Lung (tissue), 17 donors: ENCODE measurements at places on chromosomes 13 and 19.
A peak's percentile ranks its signal among the peaks of the same experiment; 100 is the strongest.

- no peak for DNase-seq
Observed at GRCh38 chr13:72521940-72522661, 205.3 kb downstream of the MZT1 start.

GRCh38 chr13:71607575-71607974 is 259.4 kb downstream of the DACH1 start:
- no peak for DNase-seq

- DNase-seq = no peak
Observed at GRCh38 chr13:19148561-19148960, 33.1 kb downstream of the TUBA3C start.

- DNase-seq = no peak
Observed at GRCh38 chr19:40155749-40156265, 35.4 kb upstream of the MAP3K10 start.

GRCh38 chr19:19482809-19483596 is 32.3 kb downstream of the TSSK6 start:
- peak; percentile 83 for DNase-seq

DNA sequence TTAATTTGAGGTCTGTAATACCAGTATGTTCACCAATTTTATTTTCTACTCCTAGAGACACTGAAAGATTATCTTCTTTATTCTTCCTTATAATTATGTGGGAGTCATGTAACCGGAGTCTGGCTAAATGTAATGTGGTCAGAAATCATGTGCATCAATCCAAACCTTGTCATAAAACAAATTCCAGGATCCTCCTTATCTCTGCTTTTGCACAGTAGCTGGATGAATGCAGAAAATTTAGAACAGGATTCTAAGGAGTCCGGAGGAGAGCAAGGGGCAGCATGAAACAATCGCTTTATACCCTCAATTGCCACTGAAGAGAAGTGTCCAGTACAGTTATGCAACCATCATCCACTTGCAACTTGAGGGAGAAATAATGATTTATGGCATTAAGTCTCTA is 2674.7 kb upstream of the PCDH20 start:
- no peak for DNase-seq

DNA sequence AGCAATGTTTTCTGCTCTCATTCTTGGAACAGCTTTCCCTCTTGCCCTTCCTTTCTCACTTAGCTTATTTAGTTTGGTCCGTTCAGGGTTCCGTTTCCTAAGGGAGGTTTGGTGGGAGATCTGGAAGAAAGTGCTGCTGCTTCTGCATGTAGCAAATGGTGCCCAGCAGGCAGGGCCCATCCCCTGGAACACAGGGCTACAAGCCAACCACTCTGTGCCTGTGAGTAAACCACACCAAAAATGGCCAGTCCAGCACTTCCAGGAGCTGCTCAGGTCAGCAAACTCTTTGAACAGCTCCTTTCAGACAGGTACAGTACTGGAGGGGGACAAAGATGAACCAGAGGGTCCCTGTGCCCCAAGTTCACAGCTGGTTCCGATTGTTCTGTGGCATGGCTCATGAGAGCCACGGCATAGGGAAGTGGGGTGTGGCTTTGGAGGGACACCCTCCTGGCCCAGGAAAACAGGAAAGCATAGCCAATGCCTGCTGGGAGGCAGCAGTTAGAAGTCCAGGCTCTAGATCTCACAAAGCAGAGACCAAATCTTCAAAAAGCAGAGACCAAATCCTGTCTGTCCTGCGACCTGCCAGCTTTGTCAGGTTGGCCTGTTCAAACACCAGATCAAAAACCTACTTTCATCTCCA is 39.5 kb downstream of the FAM124A start:
- DNase-seq = no peak

DNA sequence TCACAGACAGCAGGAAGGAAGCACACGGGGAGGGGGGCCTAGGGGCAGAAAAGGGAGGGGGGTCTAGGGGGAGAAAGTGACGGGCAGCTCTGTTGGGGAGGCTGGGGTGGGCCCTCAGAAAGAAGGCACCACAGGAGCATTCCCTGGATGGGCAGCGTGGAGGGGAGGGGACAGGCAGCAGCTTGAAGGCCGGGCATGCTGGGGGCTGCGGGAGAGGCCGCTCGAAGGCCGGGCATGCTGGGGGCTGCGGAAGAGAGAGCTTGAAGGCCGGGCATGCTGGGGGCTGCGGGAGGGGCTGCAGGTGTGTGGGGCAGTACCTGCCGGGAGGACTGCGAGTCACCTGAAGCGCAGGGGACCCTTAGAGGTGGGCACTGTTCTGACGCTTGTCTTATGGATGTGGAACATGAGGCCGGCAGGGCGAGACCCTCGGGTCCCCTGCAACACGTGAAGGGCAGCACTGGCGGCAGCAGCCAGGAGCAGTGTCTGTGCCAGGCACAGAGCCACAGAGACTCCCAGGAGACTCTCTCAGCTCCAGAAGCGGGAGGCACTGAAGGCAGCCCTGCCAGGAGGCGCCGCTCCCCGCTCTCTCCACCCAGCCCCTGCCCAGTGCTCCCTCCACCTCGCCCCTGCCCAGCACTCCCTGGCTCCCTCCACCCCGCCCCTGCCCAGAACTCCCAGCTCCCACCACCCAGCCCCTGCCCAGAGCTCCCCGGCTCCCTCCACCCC is 13.3 kb downstream of the ZNF787 start:
- DNase-seq = no peak

DNA sequence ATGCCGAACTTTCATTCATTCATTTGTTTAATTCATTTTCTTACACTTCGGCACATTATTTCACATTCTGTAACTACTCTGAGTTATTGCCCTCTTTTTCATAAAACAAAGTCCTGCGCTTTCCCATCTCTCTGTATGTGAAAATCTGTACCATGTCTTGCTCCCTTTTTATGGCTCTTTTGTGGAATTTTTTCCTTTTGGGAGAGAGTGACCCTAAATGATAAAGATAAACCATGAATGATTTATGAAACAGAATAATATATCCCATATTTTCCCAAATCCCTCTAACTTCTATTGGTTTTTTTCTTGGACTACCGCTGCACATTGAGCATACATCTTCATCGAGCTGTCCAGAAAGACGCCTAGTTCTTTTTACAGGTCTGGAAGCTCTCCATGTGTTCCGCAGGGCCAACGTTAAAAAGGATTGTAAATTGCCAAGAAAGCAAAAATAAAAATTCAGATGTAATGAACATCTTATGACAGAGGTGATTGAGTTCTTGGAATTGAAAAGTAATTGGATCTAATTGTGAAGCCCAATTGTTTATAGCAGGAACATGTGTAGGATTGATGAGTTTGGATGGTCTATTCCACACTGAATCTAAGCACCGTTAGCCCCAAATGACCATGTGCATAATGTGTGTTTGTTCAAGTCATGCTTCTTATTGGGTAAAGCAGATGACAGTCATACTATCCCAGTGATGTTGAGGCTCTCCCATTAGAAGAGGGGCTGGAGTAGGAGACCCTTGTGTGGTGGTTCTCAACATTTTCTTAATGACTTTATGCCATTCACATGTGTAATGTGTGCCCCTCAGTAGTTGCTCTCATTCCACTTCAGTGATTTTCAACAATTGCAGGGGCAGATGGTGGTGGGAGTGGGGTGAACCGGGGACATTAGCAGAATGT is 378.9 kb downstream of the DLEU7 start:
- no peak for DNase-seq

- no peak for DNase-seq
Observed at GRCh38 chr13:39379667-39380655, 223.0 kb downstream of the LHFPL6 start.

GRCh38 chr13:23999424-23999823 is 102.1 kb upstream of the C1QTNF9B start:
- DNase-seq = no peak

- DNase-seq = no peak
Observed at GRCh38 chr19:43639519-43640423, at the start of gene CADM4. CADM4 (minus strand) TSS chr19:43639850; CDS start chr19:43639790, 60 bp downstream.

DNA sequence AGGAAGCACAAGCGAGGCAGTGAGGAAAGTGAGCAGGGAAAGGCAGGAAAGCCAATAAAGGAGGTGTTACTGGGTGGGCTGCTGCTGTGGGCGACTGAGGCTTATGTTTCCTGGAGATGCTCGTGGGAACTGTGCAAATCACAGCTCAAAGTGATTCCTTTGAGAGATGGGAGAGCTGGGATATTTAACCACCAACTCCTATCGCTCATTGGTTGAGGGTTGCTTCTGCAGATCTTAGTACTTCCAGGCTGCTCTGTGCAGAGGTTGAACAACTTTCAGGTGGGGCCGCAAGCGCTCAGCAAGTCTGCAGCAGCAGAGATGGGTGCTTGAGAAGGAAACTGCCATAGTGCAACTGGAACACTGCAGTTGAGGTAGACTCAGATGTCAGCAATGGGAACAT is 8.4 kb downstream of the PCDH8 start:
- DNase-seq = no peak

DNA sequence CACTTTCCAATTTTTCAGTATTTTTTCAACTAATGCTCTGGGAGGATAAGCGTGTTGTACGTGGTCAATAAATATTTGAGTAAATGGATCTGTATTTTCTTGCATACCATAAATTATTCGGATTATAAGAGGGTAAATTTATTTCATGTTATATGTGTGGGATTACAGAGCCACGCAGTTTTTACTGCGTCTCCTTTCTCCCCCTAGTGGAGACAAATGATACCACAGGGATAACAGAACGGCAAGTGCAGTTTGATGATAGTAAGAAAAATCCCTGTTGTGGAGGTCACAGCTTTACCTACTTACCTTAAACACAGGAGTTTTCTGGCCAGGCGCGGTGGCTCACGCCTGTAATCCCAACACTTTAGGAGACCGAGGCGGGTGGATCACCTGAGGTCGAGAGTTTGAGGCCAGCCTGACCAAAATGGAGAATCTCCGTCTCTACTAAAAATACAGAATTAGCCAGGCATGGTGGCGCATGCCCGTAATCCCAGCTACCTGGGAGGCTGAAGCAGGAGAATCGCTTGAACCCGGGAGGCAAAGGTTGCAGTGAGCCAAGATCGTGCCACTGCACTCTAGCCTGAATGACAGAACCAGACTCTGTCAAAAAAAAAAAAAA is 16.8 kb downstream of the MBD3L2B start:
- peak; percentile 49 for DNase-seq

DNA sequence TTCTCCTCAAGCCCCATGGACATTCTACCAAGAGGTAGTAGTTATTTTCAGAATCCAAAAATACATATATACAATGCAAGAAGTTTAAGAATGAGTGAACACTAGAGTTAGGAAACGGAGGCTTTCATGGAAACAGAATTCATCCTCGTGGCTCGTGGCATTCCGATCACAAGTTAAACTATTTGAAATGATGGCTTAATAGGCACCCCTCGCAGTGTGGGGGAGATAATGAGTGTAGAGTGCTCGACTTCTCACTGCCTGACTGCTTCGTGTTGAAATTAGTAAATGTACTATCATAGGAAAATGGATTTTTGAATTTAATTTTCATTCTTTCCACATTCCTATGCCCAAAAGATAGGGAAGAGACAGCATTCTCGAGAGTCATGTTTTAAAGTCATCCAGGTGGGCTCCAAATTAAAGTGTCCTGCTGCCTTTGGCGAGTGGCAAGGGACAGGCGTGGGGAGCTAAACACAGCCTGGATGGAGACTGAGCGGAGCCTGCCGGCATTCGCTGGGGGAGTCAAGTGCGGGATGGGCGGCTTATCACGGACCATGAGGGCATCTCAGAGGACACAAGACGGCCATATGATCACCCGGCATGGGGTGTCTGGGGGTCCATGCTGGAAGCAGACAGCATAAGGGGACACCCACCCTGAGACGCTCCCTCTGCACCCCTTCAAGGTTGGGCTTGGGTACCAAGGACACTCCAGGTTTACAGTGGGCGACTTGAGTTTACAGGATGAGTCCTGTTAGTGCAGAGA is 165.2 kb downstream of the TEX29 start:
- DNase-seq = no peak

GRCh38 chr19:17170538-17171297 is 44.4 kb upstream of the USE1 start:
- DNase-seq = no peak

DNA sequence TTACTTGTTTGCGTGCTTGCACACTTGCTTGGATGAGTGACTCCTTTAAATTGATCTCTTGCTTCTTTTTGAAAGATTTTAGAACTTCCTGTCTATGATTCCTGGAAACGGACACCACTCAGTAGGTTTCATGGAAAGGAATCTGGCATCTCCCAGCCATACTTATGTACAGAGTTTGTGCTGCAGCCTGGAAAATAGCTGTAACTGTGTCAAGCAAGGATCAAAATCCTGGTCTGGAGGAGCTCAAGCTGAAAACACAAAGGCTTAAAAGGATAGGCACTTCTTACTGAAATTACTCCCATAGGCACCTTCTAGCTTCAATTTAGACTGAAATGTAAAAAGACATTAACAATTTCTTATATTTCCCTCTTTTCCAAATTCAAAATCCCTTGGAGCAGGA is 1.4 kb upstream of the FREM2 start:
- DNase-seq = no peak

- no peak for DNase-seq
Observed at GRCh38 chr19:19274716-19275565, 1.8 kb upstream of the TM6SF2 start.

GRCh38 chr13:100438059-100438788 is 150.4 kb downstream of the GGACT start:
- no peak for DNase-seq

DNA sequence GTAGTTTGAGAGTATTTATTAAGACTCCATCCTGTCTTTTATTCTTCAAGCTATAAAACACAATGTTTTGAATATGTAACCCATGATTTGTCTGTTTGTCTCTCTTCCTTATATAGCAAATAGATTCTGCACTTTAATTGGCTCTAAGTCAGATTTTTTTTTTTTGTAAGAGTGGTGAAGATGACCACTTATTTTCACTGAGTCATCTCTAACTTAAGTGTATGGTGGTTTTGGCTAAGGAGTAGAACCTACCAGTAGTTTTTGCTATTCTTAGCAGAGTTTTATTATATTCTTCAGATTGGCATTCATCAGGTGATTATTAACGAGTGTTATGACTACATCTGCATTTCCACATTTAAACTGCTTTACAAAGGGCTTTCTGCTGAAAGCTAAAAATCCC is 194.7 kb downstream of the LMO7 start:
- DNase-seq = no peak

- DNase-seq = no peak
Observed at GRCh38 chr19:51091895-51092873, 9.5 kb upstream of the KLK14 start.

DNA sequence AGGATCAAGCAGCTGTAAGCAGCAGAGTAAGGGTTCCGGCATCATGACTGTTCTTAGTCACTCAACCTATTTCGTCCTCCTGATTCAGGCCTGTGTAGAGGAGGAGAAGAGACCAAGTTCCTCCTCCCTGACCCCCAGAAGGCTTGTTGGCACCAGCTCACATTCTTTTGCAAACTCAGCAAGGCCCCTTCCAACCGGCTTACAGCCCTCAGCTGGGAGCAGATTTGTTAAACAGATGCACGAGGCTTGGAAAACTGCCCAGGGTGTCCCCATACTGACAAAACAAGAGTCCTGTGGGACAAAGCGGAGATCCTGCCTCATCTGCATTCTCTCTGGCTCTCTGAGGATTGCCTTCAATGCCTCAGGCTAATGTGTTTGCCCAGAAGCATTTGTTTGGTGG is 113.2 kb upstream of the SOX21 start:
- DNase-seq = peak; percentile 94

GRCh38 chr13:83761631-83762030 is 120.6 kb downstream of the SLITRK1 start:
- no peak for DNase-seq
